Putamen (tissue), 1 donor: ENCODE measurements at places on chromosomes 12 and 14.

GRCh38 chr14:28867571-28867970, 101.0 kb downstream of the FOXG1 start:
- DNase-seq, result no peak

- DNase-seq, result no peak
Observed at GRCh38 chr12:62724947-62725451, 210.0 kb downstream of the PPM1H start.

GRCh38 chr14:50340963-50341362, 28.8 kb downstream of the DMAC2L start:
- DNase-seq, result no peak

DNA sequence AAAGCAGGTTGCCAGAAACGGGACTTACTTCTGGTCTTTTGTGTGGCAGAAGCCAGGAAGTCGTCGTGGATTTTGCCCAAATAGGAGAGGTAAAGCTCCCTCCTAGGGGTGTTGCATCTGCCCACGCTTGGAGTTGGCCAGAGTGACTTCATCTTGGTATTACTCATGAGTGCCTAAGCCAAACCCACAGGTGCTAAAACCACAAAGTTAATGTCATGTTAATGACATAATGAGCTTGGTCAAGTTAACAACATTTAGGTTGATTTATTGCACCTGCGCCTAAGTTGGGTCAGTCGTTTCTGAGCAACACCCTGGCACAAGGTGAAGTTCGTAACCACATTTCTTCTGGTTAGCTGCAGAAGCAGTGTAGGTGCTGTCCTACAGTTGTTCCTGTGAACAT, 225.2 kb downstream of the FUT8 start:
- DNase-seq, result no peak
